ENCODE measurements at places on chromosomes 6 and 20.

GRCh38 chr20:58452667-58453255 lies 62.4 kb downstream of the APCDD1L start:
- DNase-seq, result no peak

DNA sequence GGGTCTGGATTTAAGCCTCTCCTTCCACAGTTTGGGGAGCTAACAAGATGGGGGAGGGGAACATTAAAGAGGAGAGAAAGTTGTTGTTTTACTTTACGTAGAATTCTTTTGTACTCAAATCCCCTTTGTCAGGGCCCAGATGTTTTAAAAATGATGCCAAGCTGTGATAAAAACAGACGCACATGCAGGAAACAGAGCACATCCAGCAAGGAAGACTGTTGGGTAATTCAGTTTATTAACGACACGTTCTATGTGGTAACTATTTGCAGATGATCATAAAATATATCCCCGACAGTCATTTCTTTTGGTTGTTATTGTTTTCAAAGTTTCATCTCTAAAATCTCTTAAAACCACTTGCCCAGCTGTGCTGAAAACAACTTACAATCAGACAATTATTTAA lies 307.0 kb upstream of the PRDM1 start:
- no peak for DNase-seq

- no peak for DNase-seq
Measured at GRCh38 chr20:57573242-57573641, 12.3 kb downstream of the PCK1 start.

DNA sequence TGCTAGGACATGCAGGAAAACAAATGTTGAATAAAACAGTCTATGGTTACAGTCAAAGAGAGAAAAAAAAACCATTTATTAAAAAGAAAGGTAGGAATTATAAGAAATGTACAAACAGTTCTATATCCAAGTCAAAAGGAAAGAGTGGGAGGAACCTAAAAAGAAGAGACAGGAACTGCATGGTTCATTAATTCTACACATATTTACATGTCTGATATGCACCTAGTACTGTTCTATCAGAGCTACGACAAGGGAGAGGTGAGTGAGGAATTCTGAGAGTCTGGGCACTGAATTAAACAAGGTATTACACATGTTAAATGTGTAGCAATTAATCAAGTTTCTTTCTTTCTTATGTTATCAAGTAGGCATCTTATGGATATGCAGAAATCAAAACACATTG lies 41.9 kb downstream of the SYCP2 start:
- no peak for DNase-seq

GRCh38 chr20:49799698-49800097 lies 12.9 kb upstream of the SLC9A8 start:
- no peak for DNase-seq

DNA sequence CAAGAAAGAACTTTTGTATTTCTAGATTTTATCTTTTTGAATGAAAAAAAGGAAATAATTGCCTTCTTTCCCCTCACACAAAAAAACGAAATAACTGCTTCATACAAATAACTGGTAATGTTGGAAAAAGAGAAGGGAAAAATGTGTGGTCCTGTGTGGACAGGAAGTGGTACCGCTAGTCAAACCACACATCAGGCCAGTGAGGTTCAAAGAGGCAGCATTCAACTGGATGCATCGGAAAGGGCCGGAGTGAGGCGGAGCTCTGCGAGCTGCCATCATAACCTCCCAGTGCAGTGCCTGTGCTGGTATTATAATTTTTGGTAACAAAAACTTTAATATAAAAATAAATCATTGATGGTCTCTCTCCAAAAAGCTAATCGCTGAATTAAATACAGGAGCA lies 111.2 kb downstream of the IRF4 start:
- no peak for DNase-seq

DNA sequence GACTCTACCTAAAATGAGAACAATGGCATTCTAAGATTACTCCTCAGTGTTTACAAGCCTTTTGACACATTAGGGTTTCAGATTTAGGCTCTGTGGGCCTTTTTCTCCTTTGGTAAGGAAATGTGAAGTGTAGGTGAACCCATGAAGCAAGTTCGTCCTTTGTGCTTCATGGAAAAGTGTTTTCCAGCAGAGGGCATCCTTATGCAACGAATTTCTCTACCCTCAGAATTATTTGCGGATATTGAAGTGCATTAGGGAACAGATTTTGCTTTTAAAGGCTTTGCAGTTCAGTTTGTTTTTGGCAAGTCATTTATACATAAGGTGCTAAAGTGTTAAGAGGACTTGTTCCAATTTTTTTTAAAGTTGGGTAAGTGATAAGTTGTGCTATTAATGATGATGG lies 55.7 kb upstream of the FERMT1 start:
- no peak for DNase-seq

GRCh38 chr6:125910527-125910926 lies 46.0 kb upstream of the HINT3 start:
- no peak for DNase-seq

DNA sequence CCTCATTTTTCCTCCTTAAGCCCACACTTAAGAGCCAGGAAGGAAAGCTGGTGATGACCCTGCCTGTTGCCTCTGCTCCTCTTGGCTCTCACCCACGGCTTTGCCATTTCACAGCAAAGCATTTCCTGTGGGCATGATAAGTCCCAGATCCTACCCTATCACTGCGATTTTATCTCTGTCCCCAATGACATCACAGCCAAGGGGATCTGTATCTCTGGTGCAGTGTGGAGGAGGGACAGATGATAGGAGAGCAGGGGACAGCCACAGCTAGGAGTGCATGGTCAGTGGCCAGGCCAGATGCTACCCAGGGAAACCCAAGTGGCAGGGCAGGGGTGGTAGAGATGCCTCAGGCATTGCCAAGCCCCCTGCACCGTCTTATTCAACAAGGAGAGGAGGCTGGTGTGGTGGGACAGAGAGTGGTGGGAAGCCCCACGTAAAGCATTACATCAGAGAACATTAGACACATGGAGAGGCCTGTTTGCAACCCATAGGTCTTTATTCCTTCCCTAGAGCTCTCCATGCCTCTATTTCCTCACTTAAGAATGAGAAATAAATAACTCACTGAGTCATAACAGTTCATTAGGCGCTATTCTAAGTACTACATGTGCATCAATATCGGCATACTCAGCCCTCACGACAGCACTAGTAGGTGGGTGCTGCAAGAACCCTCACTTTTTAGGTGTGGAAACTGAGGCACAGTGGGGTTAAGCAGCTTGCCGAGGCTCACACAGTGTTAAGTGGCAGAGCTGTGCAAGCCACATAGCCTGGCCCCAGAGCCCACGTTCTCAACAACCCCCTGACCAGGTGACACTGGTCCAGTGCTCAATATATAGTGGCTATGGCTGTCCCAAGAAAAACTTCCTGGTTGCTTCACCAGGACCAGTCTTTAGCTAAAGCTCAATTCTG lies 4.6 kb downstream of the TFEB start:
- no peak for DNase-seq

DNA sequence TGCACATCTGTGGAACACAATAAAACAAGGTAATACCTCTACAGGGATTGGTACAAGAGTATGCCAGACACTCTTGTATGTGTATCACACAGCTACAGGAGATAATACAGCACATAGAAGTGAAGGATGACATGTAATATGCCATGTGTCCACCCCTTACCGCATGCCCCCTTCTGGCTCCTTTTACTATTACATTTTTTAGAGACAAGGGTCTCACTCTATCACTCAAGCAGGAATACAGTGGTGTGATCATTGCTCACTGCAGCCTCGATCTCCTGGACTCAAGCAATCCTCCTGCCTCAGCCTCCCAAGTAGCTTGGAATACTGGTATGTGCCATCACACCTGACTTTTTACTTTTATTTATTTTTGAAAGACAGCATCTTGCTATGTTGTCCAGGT lies 4.2 kb upstream of the NCR3 start:
- DNase-seq, result no peak

GRCh38 chr6:27667657-27668441 lies 194.9 kb upstream of the ZNF184 start:
- no peak for DNase-seq

GRCh38 chr6:119463081-119463626 lies 113.6 kb upstream of the MAN1A1 start:
- no peak for DNase-seq

GRCh38 chr6:39903656-39904055 lies 30.6 kb downstream of the MOCS1 start:
- no peak for DNase-seq

DNA sequence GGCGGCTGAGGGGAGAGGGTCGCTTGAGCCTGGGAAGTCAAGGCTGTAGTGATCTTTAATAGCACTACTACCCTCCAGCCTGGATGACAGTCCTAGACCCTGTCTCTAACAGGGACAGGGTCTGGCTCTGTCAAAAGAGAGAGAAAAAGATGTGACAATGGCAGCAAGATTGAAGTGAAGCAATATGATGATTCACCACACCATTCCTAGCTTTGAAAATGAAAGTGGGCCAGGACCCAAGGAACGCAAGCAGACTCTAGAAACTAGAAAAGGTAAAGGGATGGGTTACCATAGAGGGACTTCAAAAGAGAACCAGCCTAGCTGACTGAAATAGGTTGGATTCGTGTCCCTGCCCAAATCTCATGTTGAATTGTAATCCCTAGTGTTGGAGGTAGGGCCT lies 426.9 kb downstream of the HTR1B start:
- no peak for DNase-seq

GRCh38 chr6:165729307-165729936 lies 66.4 kb upstream of the PDE10A start:
- DNase-seq, result no peak

GRCh38 chr6:42293386-42293977 lies 75.8 kb upstream of the MRPS10 start:
- DNase-seq, result no peak

- no peak for DNase-seq
Measured at GRCh38 chr20:4084096-4084495, 68.7 kb upstream of the RNF24 start.

- no peak for DNase-seq
Measured at GRCh38 chr6:72861935-72862432, 240.1 kb downstream of the KCNQ5 start.

DNA sequence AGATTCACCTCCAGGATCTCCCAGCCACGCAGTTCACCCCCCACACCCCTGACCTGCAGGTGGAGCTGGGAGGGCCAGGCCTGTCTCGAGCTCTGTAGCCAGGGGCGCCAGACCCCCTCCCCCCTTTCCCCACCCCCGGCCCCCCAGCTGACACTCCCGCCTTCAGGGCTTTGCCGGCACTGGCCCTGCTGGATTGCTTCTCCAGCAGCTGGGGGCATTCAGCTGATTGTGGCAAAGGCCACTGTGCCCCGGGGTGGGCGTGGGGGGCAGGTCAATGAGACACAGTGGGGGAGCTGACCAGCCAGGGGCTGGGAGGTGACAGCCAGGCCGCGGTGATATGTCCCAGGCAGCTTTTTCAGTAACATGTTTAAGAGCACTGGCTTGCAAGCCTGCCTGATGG lies 22.2 kb downstream of the ZBP1 start:
- DNase-seq, result no peak

- no peak for DNase-seq
Measured at GRCh38 chr20:2217857-2218539, 77.8 kb upstream of the TGM3 start.

GRCh38 chr20:2118783-2119182 lies 17.2 kb downstream of the STK35 start:
- no peak for DNase-seq

GRCh38 chr6:138291849-138292181 lies 73.5 kb upstream of the PBOV1 start:
- no peak for DNase-seq

DNA sequence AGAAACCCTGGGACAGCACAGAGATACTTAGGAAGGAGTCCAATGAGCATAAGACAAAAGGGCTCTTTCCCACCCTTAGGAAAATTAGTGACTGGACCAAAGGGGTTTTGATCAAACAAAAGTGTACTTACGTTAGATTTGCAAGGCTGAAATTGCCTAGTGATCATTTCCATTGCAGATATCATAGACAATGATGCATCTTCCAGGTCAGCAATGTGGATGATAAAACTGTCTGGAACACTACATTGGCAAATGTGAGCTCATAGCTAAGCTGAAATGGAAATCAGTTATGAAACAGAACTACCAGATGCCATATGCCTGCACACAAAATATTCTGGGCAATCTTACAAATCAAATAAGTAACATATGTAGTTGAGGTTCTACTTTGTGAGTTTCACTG lies 34.0 kb downstream of the LY86 start:
- DNase-seq, result no peak

DNA sequence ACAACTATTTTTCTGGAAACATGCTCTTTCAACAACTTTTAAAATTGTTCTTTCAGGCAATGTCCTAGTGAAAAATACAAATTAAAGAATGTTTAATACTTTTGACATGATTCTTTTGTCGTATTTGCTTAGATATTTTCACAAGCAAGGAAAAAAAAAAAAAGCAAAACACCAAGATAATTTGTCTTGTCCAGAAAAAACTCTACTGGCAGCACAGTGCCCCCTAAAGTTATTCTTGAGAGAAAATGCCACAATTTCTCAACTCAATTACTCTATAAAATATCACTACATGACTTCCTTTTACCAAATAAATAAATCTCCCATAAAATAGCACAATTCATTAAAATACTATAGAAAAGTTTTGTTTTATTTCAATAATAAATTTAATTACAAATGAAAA lies 652.5 kb upstream of the EPHA7 start:
- no peak for DNase-seq

DNA sequence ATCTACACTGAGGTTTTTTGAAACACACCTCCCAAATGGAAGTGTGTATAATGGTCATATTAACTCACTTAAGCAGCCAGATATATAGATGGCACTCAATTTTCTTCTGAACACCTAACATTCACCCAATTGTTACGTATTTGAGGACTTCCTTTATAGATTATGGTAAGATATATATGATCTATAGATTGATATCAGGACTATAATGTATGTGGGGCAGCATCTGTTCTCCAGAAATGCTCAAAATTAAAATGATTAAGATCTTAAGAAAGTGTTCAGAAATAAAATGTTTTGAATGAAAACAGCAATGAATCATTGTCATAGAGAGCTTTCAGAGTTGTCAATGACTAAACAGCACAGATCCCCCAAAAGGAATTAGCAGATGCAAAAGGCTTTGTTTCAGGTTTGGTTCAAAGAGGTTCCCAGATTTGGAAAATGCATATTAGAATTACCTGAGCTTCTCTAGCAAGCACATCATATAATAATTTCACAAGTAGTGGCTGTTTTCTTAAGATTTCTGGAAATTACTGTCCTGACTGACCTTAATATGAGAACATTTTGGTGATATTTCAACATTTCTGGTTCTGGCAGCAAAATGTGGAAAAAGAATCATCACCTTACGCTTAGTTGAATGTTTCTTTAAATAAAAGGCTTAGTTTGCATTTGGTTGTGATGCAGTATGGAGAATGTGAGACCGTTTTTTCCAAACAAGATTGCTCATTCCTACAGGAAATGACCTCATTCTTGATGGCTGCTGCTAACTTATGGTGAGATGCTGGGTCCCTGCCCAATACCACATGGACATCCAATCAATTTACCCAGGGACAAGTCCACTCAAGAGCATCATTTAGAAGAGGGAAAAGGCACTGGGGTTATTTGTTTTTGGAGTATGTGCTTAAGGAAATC lies 31.5 kb downstream of the TRAF3IP2 start:
- no peak for DNase-seq

GRCh38 chr6:39029156-39030011 lies 19.2 kb upstream of the GLP1R start:
- no peak for DNase-seq

Measured in amniotic stem cell (primary cell).